ENCODE measurements at places on chromosomes 12 and 14. TPM values are rescaled to one million over a fixed set of nuclear protein-coding genes. Genes with fewer than 3 reads are reported as not detected.

Gene RNFT2
- 1.9 TPM for total RNA-seq

DNA sequence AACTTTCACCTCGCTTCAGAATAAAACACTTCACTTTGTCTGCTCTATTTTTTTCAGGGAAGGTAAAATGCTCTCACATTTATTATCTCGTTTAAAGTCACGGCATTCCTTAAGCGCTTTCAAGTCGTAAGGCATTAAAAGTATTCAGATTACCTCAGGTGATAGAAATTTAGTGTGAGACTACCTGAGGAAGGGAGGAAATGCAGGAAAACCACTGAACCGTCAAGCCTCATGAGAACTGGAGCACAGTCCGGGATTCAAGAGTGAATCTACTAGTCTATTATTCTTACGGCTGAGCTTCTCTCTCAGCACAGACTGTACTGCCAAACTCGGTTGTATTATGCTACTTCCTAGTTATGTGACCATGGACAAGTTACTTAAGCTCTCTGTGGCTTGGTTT is 8.3 kb upstream of the PPFIBP1 start:
- DNase-seq: no peak

DNA sequence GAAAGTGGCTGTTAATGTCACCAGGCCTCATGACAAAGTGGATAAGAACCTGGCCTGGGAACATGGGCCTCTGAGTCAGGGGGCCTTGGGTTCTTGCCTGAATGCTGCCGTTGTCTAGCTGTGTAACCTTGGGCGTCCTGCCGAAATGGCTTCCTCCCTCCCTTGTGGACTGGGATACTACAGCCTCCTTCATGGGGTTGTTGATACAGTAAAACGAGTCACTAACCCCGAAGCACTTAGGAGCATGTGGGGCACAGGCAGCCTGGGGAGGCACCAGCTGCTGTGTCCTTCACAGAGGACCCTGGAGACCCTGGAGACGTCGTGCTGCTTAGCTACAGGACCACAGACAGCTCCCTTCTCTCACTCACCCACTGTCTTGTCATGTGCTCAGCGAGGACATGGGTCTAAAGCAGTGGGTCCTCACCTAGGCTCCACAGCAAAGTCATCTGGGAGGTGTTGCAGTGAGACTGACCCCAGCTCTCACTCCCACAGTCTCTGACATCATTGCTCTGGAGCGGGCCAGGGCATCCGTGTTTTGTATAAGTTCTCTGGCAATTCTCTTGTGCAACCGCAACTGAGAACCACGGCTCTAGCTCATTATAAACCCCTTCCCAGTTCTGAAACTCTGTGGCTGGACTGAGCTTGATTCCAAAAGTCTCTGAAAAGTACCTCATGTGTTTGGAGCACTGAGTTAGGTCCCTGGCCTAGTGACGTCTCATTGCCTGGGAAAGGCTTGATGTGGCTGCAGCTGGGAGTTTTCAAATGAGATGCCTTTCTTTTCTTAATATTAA is 42.1 kb downstream of the SERPINA3 start:
- DNase-seq: no peak

GRCh38 chr14:21107283-21107800 is 6.5 kb downstream of the TMEM253 start:
- DNase-seq: no peak

Gene HCAR3
- total RNA-seq: 2.6 TPM

Gene CSRP2
- 89.5 TPM for total RNA-seq

DNA sequence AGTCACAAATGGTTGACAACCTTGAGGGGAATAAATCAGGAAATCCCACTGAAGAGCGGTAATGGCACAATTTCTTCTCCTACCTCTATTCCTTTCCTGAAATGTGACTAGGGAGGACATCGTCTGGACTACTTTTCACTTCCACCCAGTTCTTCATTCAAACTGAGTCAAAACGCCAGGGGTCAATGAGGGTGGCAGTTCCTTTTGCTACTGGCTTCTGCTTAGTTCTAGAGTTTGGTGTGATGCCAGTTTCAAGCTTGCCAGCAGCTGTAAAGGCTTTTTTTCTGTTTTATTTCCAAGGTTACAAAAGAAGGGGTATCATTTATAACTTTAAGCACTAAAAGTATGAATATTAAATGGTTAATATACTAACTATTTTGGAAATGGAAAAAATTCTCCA is 286.5 kb downstream of the SOX5 start:
- DNase-seq: no peak
